ENCODE measurements at places on chromosomes 16 and 17.
A peak's percentile ranks its signal among the peaks of the same experiment; 100 is the strongest.

DNA sequence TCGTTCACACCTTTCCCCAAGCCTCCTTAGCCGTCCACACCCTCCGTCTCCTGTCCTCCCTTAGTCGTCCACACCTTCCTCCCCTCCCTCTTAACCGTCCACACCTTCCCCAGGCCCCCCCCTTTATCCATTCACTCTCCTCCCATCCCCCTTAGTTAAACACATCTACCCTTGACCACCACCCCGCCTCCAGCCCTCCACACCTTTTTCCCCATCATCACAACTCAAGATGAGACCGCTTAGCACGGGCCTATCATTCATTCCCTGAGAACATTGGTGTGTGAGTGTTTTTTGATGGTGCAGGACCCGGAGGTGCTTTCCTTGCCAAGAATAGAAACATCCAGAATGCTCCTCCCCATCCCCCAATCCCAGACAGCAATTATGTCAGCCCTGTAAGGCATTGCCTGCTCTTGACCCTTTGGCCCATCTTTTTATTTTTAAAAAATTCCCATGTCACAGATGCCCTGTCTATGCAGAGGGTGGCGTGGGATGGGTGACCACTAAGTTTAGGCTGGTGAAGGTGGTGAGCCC, 1.4 kb downstream of the TENT4B start:
- no peak for DNase-seq

GRCh38 chr17:1724351-1724868, at the start of gene WDR81:
Gene WDR81 (plus strand): TSS chr17:1724704. CDS start chr17:1724960, 256 bp downstream.
- DNase-seq: peak; percentile 80

DNA sequence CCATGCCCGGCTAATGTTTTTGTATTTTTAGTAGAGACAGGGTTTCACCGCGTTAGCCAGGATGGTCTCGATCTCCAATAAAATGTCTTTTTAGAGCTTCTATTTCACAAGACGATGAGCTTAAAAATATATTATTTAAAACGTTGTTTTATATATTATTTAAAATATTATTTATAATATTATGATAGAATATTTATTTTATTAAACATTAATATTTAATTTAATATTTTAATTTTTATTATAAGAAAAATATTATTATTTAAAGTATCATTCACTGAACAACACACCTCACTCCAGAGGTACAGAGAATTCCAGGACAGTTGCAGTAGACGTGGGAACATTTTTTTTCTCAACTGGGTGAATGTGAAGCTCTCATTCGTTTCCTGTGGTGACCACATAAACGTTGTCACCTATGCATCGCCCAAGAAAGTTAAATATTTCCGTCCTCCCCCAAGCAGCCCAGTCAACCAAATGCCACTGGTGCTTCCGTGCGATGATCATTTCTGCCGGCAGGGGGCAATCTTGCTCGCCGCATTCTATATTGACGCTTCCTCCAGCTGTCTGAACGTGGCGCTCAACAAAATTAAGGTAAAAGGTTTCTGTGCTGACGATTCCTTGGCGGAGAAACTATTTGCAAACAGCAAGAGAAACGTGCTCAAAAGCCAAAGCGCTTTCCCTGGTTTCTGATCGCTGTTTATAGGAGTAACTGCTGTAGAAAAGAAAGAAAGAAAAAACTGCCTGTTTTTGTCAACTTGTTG, 41.7 kb upstream of the PRSS54 start:
- peak; percentile 5 for DNase-seq

DNA sequence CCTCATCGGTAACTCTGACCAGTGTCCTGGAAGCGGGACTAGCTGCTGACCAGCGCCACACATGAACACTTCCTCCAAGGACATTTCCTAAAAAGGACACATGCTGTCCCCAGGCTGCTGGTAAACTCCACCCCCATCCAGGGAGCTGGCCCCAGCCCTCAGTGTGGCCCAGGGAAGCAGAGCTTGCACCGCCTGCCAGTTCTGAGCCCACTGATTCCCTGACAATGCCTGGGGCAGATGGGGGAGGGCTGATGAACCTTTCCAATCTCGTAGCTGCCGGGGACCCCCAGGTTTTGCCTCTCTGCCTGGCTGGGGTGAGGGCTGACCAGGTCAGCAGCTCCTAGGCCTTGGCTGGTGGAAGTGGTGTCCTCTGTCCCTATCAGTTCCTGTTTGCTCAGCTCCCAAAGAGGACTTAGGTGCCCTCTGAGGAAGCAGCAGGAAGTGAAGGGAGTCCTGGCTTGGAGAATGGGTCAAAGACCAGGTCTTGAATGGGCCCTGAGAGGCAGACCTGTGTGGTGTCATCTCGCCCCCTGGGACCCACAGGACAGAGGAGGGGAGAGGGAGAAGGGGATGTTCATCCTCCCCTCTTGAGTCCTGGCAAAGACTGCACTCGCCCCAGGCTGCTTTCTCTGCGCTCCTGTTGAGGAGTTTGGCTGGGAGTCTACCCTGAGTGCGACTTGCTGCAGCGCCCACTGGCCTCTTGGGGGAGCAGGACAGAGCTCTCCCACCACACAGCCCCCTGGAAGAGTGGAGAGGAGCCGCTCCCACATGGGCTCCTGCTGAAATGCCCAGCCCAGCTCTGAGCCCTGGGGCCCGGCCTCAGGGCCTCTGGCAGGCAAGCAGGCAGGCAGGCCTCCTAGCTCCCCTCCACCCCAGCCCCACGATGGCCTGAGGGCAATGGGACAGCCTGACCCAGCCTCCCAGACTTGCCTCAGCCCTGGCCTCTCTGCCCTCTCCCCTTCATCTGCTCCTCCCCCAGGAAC, 16.8 kb downstream of the PDK2 start:
- DNase-seq: peak; percentile 14

GRCh38 chr17:27956601-27957445, 63.7 kb upstream of the LYRM9 start:
- DNase-seq: no peak

DNA sequence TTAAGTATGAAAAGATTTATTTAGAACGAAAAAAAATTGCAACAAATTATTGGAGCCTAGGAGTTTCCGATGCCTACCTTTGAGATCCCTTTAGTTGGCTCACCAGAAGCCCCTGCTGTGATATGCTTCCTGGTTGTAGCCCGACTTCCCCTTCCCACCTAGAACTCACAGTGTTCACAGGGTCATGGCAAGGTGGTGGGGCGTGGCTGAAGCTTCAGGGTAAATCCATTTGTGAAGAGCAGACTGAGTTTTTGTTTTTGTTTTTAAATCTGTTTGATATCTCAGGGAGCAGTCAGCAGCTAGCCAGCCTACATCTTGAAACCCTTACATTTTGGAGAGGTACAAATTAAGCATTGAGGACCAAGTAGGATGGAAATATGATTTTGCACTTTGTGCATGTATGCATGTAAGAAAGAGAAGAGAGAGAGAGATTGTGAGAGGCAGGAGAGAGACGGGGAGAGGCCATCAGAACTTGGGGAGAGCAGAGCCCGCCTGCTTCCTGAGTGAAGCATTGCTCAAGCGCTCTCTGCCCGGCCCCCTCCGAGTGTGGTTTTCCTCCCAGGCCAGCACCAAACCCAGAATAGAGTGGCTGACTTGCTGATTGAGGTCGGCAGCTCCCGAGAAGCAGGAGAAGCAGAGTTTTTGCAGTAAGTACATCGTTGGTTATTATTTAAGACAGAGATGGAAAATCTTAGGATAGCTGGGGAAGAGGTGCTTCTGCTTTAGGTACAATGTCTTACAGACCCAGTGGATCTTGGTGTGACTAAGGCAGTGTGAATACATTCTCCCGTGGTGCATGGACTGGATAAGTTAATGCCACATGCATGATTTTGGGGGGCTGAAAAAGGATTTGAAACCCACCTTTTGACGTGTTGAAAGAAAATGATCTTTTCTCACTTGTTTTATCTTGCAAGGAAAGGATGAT, 64.2 kb downstream of the SPECC1 start:
- peak; percentile 24 for DNase-seq

- DNase-seq: no peak
Observed at GRCh38 chr16:11099672-11100205, 155.4 kb downstream of the CLEC16A start.

- no peak for DNase-seq
Observed at GRCh38 chr16:54933281-54934011, 2.8 kb downstream of the IRX5 start.

GRCh38 chr17:80876950-80877728, 114.5 kb upstream of the CHMP6 start:
- no peak for DNase-seq
